SJCRH30 (cell line): ENCODE measurements at places on chromosomes 2 and 18. TPM values are rescaled to one million over a fixed set of nuclear protein-coding genes. Genes with fewer than 3 reads are reported as not detected.

DNA sequence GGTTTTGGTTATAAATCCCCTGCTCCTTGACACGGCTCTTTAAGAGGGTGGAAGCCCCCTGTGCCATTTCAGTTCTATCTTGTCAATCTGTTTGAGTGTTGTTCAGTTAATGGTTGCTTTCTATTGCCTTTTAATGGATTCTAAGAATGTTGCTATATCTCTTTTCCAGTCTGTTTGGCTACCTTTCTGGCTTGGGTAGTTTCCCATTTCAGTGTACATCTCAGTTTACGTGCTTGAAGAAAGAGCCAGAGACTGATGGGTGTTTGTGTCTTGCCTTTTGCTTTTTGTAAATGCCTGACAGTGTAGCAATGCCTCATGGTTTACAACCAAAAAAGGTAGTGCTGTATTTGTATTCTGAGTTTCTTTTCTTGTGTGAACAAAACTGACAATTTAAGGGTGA is 45.3 kb downstream of the SPATS2L start:
- no peak for DNase-seq

- DNase-seq, result no peak
Observed at GRCh38 chr2:133711806-133712205, 143.5 kb upstream of the NCKAP5 start.

Gene PLB1
- 0.61 and 0.79 TPM in 2 replicates for total RNA-seq

- no peak for DNase-seq
Observed at GRCh38 chr18:22466608-22467395, 49.1 kb upstream of the CTAGE1 start.

DNA sequence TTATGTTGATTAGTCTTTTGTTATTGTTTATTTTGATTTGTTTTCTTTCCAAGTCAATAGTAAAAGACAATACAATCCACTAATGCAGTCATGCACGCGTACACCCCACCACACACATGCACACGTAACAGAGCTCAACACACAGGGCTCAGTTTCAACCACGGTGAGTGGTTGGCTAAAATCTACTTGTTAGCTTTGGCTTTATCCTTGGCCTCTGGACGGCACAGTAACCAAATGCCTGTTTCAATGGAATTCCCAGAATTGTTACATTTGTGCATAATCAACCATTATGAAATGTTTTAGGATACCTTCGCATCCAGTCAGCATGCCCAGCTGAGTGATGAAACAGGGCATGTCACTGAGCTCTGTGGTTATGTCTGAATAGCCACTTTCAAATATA is 53.2 kb downstream of the NYAP2 start:
- no peak for DNase-seq

Gene FNDC4
- total RNA-seq, result 0.91 and 1.3 TPM in 2 replicates

DNA sequence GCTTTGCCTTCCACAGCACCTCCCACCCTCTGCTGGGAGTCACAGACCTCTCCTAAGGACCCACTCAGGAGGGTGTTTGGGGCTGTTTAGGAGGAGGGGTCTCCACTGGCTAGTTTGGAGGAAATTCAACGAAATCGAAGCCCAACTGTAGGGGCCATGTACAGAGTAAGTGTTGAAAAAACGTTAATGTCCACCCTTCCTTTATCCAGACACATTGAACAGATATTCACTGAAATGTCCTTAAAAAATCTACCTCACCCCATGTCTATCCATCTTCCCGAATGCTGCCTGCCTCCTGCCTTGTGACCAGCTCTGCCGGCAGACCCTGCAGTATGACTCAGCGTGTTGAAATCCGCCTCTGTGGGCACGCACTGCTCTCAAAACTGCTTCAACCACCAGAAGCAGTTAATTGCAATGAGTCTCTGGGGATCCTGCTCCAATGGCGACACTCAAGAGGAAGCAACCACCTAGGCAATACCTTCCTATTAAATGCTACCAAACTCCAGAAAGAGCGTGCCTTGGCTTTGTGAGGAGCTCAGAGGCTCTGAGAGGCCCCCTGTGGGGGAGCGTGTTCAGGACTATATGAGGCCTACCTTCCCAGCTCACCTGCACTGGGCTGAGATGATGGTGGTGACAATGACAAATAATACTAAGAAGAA is 61.4 kb upstream of the RTN4 start:
- DNase-seq, result peak; percentile 95

Gene RUFY4
- not detected in 2 replicates for total RNA-seq

- DNase-seq, result no peak
Observed at GRCh38 chr18:21215490-21215889, 26.5 kb upstream of the GREB1L start.

Gene DAW1
- total RNA-seq, result 0.08 TPM in 1 of 2 replicates, not detected in the other
